Suppressor macrophage (primary cell): ENCODE measurements at places on chromosomes 6 and 20.

DNA sequence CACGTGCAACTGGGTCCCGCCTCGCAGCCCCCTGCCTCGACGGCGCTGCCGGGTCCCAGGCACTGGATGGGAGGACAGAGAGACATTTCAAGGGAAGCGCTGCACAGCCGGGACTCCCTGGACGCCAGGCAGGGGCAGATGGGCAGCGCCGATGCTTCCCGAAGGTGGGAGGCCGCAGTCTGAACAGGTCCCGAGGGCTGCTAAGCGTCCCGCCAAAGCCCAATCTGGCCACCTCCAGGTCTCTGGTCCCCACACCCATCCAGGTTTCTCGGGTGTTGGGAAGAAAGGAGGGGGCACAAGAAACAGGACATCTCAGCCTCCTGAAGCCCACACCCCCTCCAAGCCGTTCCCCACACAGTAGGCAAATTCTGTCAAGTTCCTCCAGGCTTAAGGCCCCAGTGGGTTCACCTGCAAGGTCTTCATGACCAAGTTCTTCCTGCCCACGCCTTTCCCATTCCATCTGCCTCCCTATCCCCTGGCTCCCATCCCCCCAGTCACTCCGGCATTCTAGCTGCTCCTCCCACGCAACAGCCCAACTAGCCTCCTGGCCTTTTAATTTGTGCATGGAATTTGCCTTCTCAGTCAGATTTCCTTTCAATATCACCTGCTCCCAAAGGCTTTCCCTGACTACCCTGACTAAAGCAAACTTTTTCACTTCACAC is 5.4 kb upstream of the CPXM1 start:
- DNase-seq = no peak

DNA sequence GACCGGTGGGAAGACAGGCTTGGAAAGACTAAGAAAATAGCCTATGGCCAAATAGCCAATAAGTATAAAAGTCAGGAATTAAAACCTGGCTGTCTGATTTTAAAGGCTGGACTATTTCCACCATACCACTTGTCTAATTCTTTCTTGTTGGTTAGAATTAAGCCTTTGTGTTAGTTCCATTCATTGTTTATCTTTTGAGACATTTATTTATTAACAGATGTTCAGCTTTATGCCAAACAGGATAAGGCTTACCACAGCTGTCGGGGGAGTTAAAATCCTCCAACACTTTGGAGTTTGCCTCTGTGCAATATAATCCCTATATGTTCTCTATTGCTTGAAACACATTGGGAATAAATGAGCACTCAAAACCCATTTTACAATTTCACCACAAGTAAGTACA is 208.3 kb downstream of the TMEM200A start:
- no peak for DNase-seq

DNA sequence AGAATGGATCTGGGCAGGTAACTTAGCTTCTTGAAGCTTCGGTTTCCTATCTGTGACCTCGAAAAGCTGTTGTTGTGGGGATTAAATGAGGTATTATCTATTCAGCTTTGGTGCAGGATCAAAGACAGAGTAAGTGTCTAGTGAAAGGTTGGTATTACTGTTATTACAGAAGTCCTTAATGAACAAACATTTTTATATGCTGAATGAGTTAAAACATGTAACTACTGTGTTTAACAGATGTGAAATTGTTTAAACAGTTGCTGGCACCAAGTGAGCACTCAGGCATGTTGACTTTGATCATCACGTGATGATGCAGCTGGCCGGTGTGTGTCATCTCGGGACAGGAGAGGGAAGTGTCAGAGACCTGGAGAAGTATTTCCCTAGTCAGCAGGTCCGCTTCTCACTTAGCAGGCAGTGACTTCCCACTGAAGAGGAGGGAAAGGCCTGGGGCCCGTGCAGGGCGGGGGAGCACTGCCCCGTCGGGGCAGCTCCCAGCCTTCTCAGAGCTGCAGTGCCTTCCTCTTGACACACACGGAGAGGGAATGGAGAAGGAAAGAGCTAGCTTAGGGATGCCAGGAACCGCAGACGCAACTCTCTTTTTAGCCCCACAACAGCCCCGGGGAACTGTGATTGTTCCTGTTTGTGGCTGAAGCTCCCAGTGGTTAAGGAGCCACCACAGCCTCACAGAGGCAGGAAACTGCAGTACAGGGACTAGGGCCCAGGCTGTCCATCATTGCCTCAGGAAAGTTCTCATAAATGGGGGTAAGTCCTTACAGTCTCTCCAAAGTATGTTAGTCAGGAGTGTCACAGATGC is 18.0 kb downstream of the TUBB2A start:
- peak; percentile 95 for DNase-seq

DNA sequence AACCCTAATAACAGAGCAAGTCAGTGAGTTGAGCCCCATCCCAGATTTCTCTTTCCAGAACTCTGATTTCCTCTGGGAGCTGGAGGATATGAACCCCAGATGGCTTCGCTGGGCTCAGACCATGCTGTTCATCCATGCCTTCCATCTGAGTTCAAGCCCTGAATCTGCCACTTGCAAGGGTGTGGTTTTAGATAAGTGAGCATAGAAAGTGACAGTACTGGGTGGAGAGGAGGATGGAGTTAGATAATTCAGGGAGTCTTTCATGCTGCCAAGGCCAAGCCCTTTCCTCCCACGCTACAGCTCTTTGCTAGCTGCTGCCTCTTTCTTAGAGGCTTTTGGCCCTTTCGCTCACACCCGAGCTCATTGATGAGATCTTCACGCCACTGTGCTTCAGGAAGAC is 57.2 kb upstream of the MAFB start:
- no peak for DNase-seq

DNA sequence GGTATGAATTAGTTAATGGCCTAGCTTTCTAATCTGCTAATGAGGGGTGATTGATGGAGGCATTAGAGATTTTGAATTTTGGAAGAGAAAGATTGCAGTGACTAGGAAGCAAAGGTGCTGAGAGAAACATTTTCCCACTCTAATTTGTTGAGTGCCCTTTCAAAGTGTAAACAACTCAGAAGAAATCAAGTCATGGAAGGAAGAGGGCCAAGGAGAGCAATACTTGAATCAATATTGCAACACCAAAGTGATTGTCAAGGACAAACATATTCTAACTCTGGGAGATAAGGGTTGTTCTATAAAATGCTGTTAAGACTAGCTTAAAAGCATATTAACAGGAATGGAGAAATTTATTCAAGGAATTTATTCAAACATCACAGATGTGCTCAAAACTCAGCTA is 182.7 kb upstream of the FERMT1 start:
- DNase-seq = no peak

DNA sequence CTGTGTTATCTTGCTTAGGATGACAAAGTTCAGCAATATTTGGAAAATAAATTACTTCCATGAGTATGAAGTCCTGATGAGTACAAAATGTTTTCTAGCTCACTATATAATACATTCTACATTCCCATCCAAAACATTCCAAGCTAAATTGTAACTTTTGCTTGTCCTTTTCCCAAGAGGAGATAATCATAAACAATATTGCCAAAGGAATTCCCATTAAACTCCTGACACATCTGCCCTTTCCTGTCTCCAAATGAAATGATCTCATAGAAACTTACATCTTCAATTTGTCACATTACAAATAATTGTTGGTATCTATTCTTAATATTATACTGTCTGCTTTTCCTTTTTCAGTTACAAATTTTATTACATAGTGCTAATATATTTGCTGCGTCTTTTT is 20.4 kb upstream of the SENP6 start:
- DNase-seq = no peak

DNA sequence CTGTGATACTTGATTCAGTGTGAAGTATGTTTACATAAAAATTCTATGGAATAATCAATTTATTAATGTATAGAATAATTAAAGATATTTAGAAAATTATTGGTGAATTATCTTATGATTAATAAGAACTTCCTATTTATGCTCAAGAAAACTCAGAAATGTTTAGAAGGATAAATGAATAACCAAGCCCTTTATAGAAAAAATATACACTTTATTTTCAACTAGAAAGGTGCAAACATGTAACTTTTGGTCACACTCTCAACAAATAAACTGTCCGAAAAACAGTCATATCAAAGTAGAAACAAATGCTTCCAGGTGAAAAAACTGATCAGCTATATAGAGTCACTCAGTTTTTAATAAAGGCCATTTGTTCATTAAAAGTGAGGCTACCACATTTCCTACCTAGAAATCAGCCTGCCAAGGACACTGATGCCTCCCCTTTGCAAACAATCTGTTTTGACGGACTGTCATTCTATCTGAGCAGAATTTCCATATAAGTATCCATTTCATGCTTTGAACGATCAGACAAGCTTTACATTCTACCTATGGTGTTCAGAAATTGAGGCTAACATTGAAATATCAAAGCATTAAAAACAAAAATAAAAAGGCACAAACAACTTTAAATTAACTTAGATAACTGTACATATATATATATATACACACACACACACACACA is 3.0 kb downstream of the CCN2 start:
- DNase-seq = no peak

GRCh38 chr20:40953416-40953815 is 75.2 kb upstream of the TOP1 start:
- DNase-seq = peak; percentile 67
